Stimulated activated CD4-positive, alpha-beta T cell treated with anti-CD3 and anti-CD28 coated beads, Interleukin-12 subunit alpha, Interleukin-12 subunit beta, amount 100 ng/mL, for 4 hours (primary cell): ENCODE measurements at places on chromosomes 12 and 14.

- DNase-seq: peak; percentile 51
Measured at GRCh38 chr12:117968826-117969659, at the start of gene KSR2. KSR2 (minus strand) TSS chr12:117968990; CDS start chr12:117968255, 735 bp downstream.

DNA sequence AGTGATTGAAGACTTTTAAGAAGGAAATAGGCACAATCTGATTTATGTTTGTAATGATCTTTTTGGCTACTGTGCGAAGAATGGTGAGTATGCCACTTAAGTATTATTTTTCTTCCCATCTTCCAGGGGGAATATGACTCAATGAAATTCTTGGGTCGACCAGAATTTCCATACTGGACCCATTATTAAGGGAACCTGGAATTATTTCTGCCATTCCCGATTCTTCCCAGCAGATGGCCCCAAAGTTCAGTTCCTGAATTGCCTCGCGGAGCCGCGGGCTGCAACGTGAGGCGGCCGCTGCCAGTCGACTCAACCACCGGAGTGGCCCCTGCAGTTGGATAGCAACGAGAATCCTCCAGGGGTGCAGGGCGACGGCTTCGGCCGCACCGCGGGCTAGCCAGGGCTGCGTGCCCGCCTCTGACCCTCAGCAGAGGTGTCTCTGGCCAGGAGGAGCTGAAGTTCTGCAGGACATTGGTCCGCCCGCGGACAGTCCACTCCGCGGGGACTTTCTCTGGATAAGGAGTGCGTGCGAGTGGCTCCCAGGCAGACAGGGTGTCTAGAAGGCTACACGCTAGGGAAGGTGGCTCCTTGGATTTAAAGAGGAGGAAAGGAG is 628 bp upstream of the TSHR start:
- DNase-seq: peak; percentile 68

DNA sequence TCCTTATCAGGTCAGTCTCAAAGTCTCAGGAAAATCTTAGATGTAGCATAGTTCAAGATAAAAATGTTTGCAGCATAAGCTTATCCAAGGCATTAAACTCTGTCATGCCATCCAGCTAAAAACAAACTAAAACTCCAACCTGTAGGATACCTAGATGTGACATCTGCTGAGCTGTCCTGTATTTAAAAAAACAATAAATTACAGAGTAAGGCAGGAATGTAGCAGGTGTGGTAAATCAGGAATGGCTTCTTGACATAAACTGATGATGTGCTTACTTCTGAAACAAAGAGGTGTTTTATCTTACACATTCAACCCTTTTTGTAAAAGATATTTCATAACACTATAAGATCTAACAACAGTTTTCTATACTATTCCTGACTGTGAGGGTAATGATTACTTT is 30.6 kb upstream of the DLGAP5 start:
- no peak for DNase-seq

DNA sequence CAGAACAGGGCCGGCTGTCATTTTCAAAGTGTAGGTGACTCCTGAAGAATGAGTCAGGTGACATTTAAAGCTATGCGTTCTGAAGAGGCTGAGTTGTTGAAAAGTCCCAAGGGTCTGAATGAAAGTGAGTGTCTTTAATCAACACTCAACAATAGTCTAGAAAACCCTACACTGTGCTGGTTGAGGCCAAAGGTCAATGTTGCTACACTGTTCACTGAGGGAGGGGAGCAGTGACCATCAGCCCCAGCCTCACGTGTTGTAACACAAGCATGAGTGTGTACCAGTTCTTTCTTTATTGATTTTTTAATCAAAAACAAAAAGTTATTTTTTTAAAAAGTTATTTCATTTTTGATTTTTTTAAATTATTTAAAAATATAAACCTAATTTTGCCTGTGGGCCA is 418.8 kb upstream of the LRFN5 start:
- DNase-seq: no peak

DNA sequence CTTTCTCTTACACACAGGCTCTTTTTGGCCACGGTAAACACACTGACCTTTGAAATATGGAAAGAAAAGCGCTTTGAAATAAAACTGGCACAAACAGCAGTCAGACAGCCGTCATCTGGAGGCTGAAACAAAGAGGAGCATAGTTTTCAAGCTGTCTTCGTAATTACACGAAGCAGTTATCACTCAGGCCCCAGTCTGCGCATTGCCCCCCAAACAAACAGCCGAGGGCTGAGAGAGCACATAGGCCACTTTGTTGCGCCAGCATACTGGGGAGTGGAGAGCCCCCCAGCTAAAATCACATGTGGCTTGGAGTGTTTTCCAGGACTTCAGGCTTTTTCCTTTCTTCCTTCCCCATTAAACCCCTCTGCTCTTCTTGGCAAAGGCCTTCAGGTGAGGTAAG is 142.9 kb upstream of the BTG1 start:
- DNase-seq: no peak
